ENCODE measurements at places on chromosomes 2 and 18.
A peak's percentile ranks its signal among the peaks of the same experiment; 100 is the strongest.

GRCh38 chr2:97745474-97746174 is 32.2 kb downstream of the ZAP70 start:
- DNase-seq = no peak

DNA sequence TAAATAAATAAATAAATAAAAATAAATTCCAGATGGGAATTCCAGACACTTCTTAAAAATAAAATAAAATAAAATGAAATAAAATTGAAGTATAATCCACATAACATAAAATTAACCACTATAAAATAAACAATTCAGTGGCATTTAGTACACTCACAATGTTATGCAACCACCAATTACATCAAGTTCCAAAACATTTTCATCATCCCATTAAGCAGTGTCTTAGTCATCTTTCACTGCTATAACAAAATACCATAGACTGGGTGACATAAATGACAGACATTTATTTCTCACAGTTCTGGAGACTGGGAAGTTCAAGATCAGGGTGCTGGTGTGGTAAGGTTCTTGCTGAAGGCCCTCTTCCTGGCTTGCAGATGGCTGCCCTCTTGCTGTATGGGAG is 22.6 kb upstream of the PROKR1 start:
- peak; percentile 2 for DNase-seq

GRCh38 chr2:131413785-131414184 is 49.8 kb upstream of the RAB6D start:
- DNase-seq = no peak

- DNase-seq = peak; percentile 48
These were observed 54.4 kb downstream of the EPHA4 start for GRCh38 chr2:221517696-221518151.

GRCh38 chr18:48318436-48318835 is 90.7 kb downstream of the ZBTB7C start:
- no peak for DNase-seq

GRCh38 chr2:195252018-195252417 is 405.0 kb upstream of the SLC39A10 start:
- DNase-seq = no peak

DNA sequence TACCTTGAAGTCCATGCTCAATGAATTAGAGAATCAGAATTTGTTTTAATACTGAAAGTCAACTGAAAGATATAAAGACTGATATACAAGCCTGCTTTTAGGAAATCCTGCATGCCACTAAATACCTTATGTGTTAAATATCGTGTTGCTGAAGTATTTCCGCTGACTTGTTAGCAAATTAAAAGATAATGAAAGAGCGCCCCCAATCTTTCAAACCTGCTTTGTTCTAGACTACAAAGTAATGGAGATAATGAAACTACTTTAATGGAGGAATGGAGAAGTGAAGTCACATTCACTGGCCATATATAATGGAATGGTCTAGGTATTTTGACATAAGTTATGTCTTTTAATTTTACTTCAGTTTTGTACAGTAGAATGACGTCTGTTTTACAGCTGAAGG is 95.7 kb downstream of the ASXL3 start:
- no peak for DNase-seq

DNA sequence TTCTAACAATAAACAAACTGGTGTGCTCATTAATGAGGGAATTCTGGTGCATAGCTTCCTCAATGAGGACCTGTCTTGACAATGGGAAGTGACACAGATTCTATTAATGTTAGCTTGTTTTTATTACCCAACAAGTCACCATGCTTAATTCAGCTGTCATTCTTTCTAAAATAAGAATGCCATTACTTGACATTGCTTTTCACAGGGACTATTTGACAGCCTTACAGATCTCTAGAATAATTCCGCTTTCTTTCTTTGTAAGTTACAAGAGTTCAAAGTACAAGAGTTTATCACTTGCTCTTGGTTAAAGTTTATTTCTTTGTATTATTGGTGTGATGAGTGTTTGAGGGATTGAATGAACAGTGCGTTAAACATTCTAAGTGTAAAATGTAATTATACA is 127.0 kb upstream of the COL5A2 start:
- DNase-seq = no peak

- no peak for DNase-seq
These were observed 386.6 kb upstream of the SPRED2 start for GRCh38 chr2:65818873-65819451.

- DNase-seq = no peak
These were observed 70.7 kb downstream of the SPOPL start for GRCh38 chr2:138572318-138572717.

- no peak for DNase-seq
These were observed 77.6 kb downstream of the AP1S3 start for GRCh38 chr2:223759569-223760430.

DNA sequence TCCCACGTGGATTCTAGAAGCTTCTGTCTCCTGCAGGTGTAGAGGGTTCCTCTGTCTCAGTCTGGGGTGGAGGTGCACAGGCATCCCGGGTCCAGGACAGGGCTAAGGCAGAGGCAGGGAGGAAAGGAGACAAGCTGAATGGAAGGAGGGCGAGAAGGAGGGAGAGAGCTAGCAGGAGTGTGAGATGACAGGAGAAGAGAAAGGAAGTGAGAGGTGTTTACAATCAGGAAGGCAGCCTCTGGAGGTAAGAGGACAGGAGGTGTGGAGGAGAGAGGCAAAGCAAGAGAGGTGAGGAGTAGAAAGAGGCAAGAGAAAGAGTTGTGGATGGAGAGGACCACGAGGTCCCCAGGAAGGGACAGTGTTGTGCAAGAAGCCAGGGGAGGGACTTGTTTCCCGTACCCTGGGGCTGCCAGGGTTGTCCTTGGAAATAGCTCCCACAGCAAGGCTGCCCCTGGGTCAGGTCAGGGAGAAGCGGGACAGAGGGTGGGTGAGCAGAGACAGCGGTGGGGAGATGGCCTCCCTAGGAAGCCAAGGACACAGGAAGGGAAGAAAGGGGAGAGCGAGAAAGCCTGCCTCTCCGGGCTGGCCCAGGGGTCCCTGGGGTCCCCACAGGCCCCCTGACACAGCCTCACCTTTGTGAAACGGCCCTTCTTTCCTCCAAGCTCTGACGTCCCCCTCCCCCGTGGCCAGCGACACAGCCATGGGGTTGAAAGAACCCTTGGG is 136.9 kb downstream of the CYP26B1 start:
- DNase-seq = no peak

DNA sequence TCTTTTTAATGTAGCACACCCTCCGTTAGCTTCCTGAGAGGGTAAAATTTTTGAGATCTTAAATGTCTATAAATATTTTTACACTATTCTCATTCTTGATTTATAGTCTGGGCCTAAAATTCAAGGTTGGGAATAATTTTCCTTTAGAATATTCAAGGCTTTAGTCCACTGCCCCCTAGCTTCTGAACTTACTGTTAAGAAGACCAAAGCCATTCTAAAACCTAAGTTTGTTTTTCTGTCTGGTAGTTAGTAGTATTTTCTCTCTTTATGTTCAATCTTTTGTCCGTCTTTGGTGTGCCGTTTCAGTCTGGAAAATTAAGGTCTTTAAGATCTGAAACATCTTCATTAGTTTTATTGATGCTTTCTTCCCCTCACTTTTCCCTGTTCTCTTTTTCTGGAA is 14.5 kb downstream of the OSBPL6 start:
- DNase-seq = no peak

All from CD14-positive monocyte (primary cell).